ENCODE measurements at places on chromosomes 5 and 9.
A peak's percentile ranks its signal among the peaks of the same experiment; 100 is the strongest.

DNA sequence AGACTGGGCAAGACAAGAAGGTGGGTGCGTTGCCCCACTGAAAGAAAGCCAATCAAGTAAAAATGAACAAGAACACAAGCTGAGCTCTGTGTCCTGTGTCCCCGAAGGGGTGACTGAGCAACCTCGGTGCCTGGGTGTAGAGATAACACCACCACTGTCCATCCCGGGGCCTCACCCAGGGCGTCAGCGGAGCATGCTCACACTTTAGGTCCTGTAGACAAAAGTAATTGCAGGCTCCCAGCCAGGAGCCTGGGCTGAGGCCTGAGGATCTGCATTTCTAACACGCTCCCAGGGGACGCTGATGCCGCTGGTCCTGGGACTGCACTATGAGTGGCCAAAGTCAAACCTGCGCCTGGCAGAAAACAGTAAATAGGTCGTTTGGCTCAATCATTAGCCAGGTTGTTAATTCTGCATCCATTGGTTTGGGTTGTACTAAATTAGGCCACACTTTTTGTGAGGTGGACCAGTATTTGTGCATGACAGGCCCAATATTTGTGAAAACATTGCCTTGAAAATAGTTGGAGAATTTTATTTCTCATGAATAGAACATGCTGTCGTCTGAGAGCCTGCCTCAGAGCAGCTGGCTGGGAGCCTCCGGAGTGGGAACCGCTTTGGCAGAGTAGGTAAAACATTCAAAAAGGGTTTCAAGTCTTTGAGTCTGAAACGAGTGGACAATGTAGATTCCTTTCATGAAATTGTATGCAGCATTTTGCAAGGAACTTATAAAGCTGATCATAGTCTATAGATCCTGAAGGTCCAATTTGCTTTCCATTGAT is 38.3 kb downstream of the ANKRD33B start:
- no peak for DNase-seq

GRCh38 chr5:150137997-150138396 is 17.6 kb downstream of the PDGFRB start:
- DNase-seq, result peak; percentile 59

DNA sequence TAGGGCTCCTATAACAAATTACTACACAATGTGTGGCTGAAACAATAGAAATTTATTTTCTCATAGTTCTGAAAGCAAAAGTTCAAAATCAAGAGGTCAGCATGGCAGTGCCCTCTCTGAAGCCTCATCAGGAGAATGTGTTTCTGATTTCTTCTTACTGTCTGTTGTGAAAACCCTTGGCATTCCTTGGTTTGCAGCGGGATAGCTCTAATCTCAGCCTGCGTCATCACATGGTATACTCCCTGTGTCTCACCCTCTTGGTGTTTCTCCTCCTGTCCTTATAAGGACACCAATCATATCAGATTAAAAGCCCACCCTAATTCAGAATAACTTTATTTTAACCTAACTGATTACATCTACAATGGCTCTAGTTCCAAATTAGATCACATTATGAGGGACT is 87.5 kb upstream of the CDH9 start:
- DNase-seq, result no peak

DNA sequence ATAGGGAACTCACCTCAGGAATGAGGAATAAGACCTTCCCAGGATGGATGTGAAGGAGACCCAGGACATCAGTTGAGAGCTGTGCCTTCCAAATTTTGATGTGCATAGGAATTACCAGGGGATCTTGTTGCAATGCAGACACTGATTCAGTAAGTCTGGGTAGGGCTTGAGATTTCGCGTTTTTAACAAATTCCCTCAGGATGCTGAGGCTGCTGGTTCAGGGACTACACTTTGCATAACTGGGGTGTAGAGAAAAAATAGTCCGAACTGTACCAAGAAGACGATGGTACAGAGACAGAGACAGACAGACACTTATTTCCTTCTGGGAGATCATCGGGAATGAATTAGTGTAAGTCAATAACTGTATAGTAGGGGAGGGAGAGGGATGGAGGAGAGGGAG is 82.3 kb upstream of the FREM1 start:
- no peak for DNase-seq
